A549 treated with dexamethasone at 1 μM for 4 hours (cell line): ENCODE measurements at places on chromosomes 2 and 18. TPM values are rescaled to one million over a fixed set of nuclear protein-coding genes. Genes with fewer than 3 reads are reported as not detected.

Gene KCNIP3
- 1.5 to 2.3 TPM (median 1.8 TPM) in 5 replicates for total RNA-seq

Gene DSC2
- total RNA-seq: 0.64 to 1.1 TPM (median 1.0 TPM) in 5 replicates

Gene ANKRD30BL
- total RNA-seq: not detected in 5 replicates

Gene CDH19
- 0.32 to 1.2 TPM (median 0.73 TPM) in 5 replicates for total RNA-seq
